CD14-positive monocyte (primary cell): ENCODE measurements at places on chromosomes 7 and 10. TPM values are rescaled to one million over a fixed set of nuclear protein-coding genes. Genes with fewer than 3 reads are reported as not detected.

- no peak for DNase-seq
Observed at GRCh38 chr7:111459757-111460280, 102.5 kb downstream of the IMMP2L start.

- no peak for DNase-seq
Observed at GRCh38 chr10:48464871-48465736, 139.8 kb downstream of the ARHGAP22 start.

DNA sequence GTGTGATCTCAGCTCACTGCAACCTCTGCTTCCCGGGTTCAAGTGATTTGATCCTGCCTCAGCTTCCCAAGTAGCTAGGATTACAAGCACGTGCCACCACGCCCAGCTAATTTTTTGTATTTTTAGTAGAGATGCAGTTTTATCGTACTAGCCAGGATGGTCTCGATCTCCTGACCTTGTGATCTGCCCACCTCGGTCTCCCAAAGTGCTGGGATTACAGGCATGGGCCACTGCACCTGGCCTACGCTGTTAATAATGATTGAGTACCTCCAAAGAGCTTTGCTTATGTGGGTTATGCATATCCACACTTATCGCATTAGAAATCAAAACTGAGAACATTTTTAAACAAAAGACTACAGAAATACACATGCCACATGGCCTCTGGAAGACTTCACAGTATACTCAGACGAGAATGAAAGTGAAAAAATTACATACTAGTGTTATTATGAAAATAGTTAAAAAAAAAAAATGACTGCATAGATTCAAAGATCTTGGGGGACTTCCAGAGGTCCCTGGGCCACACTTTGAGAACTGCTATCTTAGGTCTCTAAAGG lies 25.4 kb downstream of the RPP38 start:
- no peak for DNase-seq

Gene CRHR2
- not detected for polyA plus RNA-seq

Gene MKX
- polyA plus RNA-seq = not detected

- DNase-seq = no peak
Observed at GRCh38 chr10:91698258-91698657, 65.4 kb upstream of the PPP1R3C start.

- no peak for DNase-seq
Observed at GRCh38 chr10:62352356-62352970, 21.7 kb upstream of the ZNF365 start.

- no peak for DNase-seq
Observed at GRCh38 chr7:33191340-33191739, 62.0 kb downstream of the BBS9 start.

- DNase-seq = no peak
Observed at GRCh38 chr7:32108651-32109050, 38.4 kb upstream of the PDE1C start.

Gene PON2
- 14.4 TPM for polyA plus RNA-seq

GRCh38 chr7:16804674-16805439 lies at the start of gene AGR2:
Gene AGR2 (minus strand): TSS chr7:16804999. CDS start chr7:16801796, 3,203 bp downstream.
- no peak for DNase-seq

Gene SUN3
- not detected in 2 replicates for polyA plus RNA-seq
